ENCODE measurements at places on chromosomes 5 and 9. TPM values are rescaled to one million over a fixed set of nuclear protein-coding genes. Genes with fewer than 3 reads are reported as not detected.

NKD2 gene
- 6.5 TPM for total RNA-seq

- no peak for DNase-seq
These were observed 33.8 kb upstream of the RPL26L1 start for GRCh38 chr5:172925336-172925948.

- DNase-seq, result peak; percentile 85
These were observed 44.8 kb downstream of the PARP8 start for GRCh38 chr5:50711280-50711679.

DNA sequence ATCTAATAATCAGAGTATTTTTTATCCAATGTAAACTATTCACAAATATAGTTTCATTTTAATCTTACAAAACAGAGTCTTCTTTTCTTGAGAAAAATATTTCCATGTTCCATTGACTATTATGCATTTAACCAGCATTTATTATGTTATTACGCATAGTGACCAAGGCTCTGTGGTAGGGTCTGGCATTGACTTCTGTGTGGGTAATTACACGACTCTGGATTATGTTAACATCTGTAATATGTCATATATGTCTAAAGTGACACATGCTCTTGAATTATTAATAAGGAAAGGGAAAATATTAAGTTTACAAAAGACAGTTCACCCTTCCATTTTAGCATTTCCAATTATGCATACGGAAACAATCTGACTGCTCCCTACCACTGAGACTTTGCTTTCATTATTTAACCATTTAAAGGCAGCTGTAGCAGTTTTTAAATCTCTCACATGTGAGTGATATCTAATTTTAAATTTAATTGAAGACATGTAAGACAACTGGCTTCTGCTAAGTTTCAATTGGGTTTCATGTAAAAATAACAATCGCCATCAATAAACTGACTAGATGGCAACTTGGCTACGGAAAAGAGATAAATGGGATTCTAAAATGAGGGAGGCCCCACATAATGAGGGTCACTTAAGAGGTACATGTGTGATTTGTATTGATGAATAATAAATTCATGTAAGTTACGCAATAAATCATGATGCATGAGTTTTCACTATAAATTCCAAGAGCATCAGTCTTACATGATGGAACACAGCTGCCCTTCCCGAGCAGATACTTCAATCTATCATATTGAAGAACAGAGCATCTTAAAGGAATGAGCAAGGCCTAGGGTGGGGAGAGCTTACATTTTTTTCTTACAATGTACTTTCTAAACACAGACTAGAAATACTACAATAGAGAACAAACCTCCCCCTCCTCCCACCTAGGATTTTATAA lies 1056.8 kb downstream of the MAT2B start:
- no peak for DNase-seq

DNA sequence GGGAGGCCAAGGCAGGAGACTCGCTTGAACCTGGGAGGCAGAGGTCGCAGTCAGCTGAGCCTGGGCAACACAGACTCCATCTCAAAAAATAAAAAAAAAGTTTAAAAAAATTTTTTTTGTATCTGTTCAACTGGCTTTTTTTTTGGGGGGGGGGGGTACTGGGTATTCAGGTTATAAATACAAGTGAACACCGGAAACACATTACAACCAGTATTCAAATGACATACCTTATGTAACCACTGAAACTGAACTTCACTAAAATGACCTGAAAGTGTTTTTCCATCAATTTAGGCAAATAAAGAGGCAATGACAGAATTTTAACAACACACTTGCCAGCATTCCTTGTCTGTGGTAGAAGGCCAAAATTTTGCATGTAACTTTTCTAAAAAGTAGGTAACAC lies 33.5 kb downstream of the STRBP start:
- DNase-seq, result no peak

DNA sequence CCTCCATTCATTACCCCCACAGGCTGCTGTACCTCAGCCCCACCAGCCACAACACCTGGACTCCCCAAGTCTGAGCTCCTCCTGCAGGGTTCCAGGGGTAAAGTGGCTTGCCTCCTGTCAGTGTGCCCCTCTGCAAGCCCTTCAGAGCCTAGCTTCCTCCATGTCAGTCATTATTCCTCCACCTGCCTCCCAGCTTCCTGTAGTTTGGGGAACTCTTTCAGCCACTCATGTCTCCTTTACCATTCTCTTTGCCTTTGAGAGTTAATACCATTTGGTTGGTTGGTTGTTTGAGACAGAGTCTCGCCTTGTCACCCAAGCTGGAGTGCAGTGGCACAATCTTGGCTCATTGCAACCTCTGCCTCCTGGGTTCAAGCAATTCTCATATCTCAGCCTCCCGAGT lies 36.2 kb downstream of the IRF1 start:
- no peak for DNase-seq

Data from activated CD8-positive, alpha-beta memory T cell treated with anti-CD3 and anti-CD28 coated beads, Interleukin-2, amount 10 ng/mL, durations not matched to agents 7 days and 5 days (primary cell).